AG20443 (cell line): ENCODE measurements at places on chromosomes 7 and 10.

GRCh38 chr10:34151481-34151880 lies 663.6 kb downstream of the PARD3 start:
- DNase-seq: no peak

- no peak for DNase-seq
These were observed 152.3 kb downstream of the SDK1 start for GRCh38 chr7:3453398-3453797.

GRCh38 chr7:40288827-40289226 lies 154.0 kb downstream of the SUGCT start:
- DNase-seq: no peak

- DNase-seq: no peak
These were observed 27.8 kb upstream of the FOXL3 start for GRCh38 chr7:262251-262572.

GRCh38 chr7:148503900-148504487 lies 86.6 kb upstream of the C7orf33 start:
- peak; percentile 35 for DNase-seq

DNA sequence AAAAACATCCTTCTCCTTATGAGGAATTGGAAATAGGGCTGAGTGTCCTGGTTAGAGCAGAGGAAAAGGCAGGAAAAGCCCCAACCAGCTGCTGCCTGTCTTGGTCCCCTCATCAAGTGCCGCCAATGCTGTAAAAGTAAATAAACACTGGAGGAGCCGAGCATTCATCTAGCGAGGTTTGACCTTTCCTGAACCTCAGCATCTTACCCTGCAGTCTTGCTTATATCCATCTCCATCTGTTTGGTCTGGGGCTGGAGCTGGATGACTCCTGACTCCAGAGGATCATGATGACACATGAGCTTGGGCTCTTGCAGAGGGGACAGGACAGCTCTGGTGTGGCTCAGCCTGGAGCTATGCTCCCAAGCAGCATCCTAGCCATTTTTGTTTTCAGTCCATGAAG lies 501.1 kb downstream of the TNS3 start:
- DNase-seq: peak; percentile 54

- no peak for DNase-seq
These were observed 27.1 kb upstream of the KLF6 start for GRCh38 chr10:3812141-3812540.

- DNase-seq: no peak
These were observed 28.8 kb upstream of the DIP2C start for GRCh38 chr10:718143-718700.

DNA sequence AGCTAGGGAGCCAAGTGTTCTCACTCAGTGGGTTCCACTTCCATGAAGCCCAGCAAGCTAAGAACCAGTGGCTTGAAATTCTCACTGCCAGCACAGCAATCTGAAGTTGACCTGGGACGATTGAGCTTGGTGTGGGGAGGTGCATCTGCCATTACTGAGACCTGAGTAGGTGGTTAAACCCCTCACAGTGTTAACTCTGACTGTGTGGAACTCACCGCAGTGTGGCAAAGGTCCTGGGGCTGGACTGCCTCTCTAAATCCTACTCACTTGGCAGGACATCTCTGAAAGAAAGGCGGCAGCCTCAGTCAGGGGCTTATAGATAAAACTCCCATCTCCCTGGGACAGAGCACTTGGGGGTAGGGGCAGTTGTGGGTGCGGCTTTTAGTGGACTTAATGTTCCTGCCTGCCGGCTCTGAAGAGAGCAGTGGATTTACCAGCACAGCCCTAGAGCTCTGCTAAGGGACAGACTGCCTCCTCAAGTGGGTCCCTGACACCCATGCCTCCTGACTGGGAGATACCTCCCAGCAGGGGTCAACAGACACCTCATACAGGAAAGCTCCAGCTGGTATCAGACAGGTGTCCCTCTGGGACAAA lies 143.1 kb downstream of the PDE1C start:
- DNase-seq: no peak

DNA sequence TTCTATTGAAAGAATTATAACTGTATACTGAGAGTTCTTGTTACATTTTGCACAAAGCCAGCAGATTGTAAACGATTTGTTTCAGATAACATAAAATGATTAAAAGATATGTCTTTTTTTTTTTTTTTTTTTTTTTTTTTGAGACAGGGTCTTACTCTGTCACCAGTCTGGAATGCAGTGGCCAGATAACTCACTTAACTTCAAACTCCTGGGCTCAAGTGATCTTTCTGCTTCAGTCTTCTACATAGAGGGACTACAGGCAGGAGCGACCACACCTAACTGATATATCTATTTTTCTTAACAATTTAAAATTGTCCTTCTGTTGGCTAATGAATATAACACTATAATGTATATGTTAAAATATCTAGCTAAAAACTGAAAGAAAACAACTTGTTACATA lies 317.3 kb upstream of the CACNA2D1 start:
- DNase-seq: no peak

- DNase-seq: peak; percentile 35
These were observed 224.5 kb upstream of the GLI3 start for GRCh38 chr7:42461537-42461936.

- no peak for DNase-seq
These were observed 563.1 kb downstream of the INHBA start for GRCh38 chr7:41139789-41140188.

DNA sequence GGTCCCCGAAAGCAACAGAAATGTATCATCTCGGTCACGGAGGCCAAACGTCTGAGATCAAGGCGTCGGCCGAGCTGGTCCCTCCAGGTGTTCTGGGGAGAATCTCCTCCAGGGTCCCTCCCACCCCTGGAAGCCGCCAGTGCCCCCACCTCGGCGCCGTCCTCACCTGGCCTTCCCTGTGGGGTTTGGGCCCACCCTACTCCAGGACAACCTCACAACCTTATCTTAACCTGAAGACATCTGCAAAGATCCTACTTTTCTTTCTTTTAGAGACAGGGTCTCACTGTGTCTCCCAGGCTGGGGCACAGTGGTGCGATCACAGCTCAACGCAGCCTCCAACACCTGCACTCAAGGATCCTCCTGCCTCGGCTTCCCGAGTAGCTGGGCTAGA lies 33.4 kb downstream of the ADAP1 start:
- DNase-seq: no peak

GRCh38 chr7:116139007-116139406 lies 71.3 kb upstream of the TES start:
- DNase-seq: no peak

- no peak for DNase-seq
These were observed 688 bp downstream of the ORAI2 start for GRCh38 chr7:102434039-102434486.

DNA sequence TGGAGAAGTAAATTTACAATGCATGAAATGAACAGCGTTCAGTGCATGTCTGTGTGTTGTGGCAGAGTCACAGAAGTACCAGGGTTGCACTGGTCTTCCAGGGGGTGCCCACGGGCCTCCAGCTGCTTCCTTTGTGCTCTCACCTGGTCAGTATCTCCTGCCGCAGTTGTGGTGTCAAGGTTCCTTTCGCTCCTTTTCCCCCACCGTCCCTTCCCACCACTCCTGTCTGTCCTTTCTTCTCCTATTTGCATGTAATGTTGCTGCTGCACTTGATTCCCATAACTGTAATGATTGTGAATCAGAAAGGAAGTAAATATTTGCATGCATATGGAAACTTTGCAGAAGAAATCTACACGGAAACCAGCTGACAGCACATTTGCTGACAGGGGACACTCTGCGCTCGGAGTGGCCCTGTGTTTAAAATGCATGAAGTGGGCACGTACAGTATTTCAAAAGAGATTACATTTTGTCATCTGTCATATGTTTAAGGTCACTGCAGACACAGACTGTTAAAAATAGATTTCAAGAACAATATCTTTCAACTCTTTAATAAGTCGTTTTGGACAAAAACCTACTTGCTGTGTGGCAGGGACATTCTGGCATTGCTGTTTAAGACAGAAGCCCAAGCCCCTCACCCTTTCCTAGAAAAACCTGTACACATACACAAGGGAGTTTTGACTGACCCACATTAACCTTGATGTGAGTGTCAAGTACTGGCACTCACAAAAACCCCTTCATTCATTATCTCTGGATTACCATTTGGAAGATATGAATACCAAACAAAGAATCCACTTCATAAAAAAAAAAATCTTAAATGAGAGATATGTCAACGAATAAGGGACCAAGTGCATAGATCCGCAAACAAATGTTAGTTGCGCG lies 336.7 kb upstream of the KLF6 start:
- no peak for DNase-seq

- DNase-seq: no peak
These were observed 386.2 kb downstream of the GALNT17 start for GRCh38 chr7:71517940-71518699.

- no peak for DNase-seq
These were observed 118.5 kb upstream of the CHST15 start for GRCh38 chr10:124211921-124212320.

DNA sequence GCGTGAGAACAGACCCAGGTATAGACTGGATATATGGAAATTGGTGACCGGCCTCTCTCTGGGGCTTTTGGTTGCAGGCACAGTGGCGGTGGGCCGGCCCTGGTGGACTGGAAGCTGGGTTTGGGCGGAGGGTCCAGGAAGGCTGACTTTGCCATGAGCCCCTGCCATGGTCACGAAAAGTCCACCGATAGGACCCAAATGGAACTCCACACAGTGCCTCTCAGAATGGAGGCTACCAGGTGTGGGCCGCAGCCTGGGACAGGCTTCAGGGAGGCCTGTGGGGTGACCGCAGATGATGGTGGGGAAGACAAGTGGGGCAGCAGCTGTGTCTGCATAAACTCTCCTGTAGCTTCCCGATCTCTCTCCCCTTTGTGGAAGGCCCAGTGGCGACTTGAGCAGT lies 123.2 kb downstream of the DNAJB6 start:
- no peak for DNase-seq

GRCh38 chr10:108521827-108522492 lies 1357.5 kb upstream of the SORCS1 start:
- DNase-seq: no peak

- no peak for DNase-seq
These were observed 44.2 kb downstream of the TSPAN12 start for GRCh38 chr7:120813546-120814252.
